ENCODE measurements at places on chromosomes 7 and 10. TPM values are rescaled to one million over a fixed set of nuclear protein-coding genes. Genes with fewer than 3 reads are reported as not detected.

Gene VPS26A
- polyA plus RNA-seq: 38.9 TPM

DNA sequence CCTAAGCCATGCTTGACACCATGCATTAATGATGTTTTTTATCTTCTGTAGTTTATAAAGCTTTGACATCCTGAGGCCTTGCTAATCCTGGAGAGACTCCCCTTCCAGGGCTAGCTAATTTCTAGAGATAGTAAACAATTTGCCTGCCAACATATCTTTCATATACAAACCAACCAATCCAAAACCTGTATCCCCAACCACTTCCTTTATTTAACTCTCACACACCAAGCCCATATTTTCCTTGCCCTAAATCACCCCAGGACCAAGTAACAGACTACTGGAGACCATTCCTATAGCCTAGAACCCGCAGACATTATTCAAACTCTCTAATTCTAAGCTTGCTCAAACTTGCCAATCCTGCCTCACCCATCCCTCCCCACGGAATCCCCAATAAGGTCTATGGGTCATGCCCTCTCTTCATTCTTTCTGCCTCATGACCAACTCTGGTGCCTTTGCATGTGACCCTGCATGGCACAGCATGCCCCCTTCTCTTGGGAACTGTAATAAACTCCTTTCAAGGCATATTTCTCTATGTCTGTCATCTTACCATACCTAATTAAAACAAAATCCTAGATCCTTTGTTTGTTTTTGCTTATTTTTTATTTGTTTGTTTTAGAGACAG is 116.6 kb upstream of the CACUL1 start:
- H3K4me1 ChIP-seq: peaks cover 9% of the 10 kb centered on the region
- no peaks in the 10 kb centered on the region for H3K27me3 ChIP-seq
- H3K36me3 ChIP-seq: no peaks in the 10 kb centered on the region

Gene CYP3A7
- 0.69 TPM for polyA plus RNA-seq

DNA sequence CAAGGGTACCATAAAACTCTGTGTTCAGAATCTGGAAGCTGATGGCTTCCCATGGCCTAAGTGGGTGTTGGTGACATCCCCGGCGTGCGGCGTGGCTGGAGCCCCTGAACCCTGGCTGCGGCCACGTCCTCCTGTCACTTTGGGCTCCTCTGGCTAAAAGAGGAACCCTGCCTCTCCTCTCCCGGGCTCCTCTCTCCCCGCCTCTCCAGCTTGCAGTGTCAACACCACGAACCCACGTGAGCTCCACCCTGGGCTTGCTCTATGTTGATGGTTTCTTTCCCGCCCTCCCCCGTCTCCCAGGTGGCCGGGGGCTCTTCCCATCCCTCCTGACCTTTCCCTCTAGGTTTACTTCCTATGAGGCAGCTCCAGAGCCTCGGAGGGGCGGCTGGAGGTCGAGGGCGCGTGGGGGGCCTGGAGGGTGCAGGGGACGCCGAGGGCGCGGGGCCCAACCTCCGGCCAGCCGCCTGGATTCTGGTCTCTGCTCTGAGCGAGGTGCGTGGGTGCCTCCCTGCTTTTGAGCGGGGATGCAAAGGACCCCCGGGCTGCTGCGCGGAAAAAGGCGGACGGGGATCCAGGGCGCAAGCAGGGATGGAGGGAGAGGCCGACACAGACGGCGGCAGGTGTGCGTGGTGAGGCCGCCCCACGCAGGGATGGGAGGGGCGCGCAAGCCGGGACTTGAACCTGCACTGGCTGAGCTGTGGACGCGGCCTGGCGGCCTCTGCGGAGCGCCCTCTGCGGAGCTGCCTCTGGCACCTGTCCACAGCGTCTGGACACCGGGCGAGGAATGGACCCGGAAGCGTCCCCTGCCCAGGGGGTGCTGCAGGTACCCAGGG is 115.5 kb upstream of the DIP2C start:
- no peak overlapping the region for H3K27ac ChIP-seq
- DNase-seq: no peak
- no peak overlapping the region for H3K4me3 ChIP-seq
- no peaks in the 10 kb centered on the region for H3K4me1 ChIP-seq

Gene MEOX2
- not detected for polyA plus RNA-seq

DNA sequence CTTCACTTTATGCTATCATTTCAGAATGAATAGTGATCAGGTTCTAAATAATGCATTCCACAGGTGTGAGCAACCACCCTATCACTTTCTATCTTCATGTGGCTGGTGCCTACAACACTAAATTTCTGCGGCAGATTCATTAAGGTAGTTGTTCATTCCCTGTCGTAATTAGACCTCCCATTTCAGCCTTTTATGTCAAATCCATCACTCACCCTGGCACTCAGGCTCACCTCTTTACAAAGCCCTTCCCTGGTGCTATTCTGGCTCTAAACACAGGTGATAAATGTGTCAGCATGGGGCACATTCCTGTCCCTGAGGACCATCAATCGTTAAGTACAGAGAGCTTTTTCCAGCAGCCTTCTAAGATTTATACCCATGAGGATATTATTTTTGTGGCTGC is 300.0 kb upstream of the C7orf33 start:
- DNase-seq: peak; percentile 48
- no peaks in the 10 kb centered on the region for H3K36me3 ChIP-seq
- no peaks in the 10 kb centered on the region for H3K27me3 ChIP-seq
- no peaks in the 10 kb centered on the region for H3K4me1 ChIP-seq
- H3K27ac ChIP-seq: no peak overlapping the region
- no peak overlapping the region for H3K4me3 ChIP-seq

DNA sequence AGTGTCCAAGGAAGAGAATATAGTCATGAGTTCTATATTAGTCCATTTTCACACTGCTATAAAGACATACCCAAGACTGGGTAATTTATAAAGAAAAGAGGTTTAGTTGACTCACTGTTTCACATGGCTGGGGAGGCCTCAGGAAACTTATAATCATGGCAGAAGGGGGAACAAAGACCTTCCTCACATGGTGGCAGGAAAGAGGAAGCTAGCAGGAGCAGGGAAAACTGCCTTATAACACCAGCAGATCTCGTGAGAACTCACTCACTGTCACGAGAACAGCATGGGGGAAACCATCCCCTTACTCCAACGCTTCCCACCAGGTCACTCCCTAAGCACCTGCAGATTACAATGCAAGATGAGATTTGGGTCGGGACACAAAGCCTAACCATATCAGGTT is 139.0 kb upstream of the ZNF438 start:
- H3K27me3 ChIP-seq: no peaks in the 10 kb centered on the region
- no peak overlapping the region for H3K27ac ChIP-seq
- H3K4me1 ChIP-seq: no peaks in the 10 kb centered on the region

DNA sequence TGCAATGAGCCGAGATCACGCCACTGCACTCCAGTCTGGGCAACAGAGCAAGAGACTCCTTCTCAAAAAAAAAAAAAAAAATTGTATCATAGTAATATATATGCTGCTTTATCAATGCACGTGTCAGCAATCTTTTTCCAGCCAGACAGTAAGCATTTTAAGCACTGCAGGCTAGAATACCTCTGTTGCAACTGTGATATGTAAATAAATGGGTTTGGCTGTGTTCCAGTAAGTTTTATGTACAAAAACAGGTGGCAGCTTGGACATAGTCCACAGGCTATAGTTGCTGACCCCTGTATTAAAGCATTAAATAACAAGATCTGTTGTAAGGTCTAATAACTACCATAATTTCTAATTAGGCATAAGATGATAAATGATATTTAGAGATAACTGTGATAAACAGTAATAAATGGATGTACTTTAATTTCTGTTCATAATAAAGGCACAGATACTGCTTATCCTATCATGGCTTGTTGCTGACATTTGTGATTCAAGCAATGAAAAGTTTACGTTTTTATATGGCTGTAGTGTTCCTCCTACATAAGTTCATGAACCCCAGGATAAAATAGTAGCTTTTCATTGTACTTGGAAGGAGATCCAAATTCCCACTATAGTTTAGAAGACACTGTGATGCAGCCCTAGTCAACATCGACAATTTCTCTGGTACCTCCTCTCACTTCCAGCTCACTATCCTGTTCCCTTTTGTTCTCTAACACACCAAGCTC is 161.4 kb downstream of the ELMO1 start:
- DNase-seq: no peak
- H3K27me3 ChIP-seq: no peaks in the 10 kb centered on the region
- no peak overlapping the region for H3K4me3 ChIP-seq
- H3K27ac ChIP-seq: no peak overlapping the region
- H3K4me1 ChIP-seq: no peaks in the 10 kb centered on the region

Gene CCT6A
- 124 TPM for polyA plus RNA-seq

DNA sequence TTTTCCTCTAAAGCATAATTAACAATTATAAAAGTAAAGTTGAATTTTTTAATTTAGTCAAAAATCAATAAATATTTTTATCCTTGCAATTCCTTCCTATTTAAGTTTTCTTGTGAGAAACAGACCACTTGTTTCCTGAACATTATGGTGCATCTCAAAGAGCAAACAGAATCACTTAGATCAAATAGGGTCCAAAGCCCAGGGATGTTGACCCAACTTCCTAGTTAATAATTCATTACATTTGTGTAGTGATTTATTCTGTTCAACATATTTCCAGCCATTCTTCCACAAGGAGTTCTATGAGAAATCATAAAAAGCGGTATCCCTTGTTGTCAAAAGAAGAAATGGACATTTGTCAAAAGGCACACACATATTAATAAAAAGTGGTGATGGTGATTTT is 315.6 kb downstream of the LRRTM3 start:
- no peaks in the 10 kb centered on the region for H3K36me3 ChIP-seq
- no peak overlapping the region for H3K27ac ChIP-seq
- H3K4me3 ChIP-seq: no peak overlapping the region
- DNase-seq: no peak
- H3K4me1 ChIP-seq: no peaks in the 10 kb centered on the region

- H3K27ac ChIP-seq: no peak overlapping the region
- H3K27me3 ChIP-seq: no peaks in the 10 kb centered on the region
- H3K4me3 ChIP-seq: no peak overlapping the region
- DNase-seq: no peak
Measured at GRCh38 chr7:69903410-69903809, 305.1 kb downstream of the AUTS2 start.

DNA sequence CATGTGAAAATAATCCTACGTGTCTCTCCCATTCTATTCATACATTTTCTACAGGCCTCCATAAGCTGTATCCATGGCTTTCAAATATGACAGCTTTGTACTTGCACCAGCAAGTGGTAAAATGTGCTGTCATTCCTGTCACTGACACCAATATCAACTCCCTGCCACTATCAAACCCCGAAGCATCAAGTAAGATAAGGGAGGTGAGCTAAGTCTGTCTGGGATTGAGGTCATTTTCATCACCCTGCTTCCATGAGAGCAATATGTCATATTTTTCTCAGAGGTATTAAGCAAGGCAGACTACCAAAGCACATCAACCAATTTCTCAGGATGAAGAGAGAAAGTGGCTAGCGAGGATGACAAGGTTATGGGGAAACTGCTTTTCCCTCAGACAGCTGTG is 11.1 kb downstream of the GPR22 start:
- H3K27ac ChIP-seq: no peak overlapping the region
- H3K4me3 ChIP-seq: no peak overlapping the region
- no peak for DNase-seq
- no peaks in the 10 kb centered on the region for H3K27me3 ChIP-seq
- H3K4me1 ChIP-seq: no peaks in the 10 kb centered on the region

- H3K27ac ChIP-seq: no peak overlapping the region
- H3K27me3 ChIP-seq: no peaks in the 10 kb centered on the region
- H3K4me3 ChIP-seq: no peak overlapping the region
Measured at GRCh38 chr10:92356041-92356440, 65.1 kb downstream of the MARCHF5 start.

- no peaks in the 10 kb centered on the region for H3K27me3 ChIP-seq
- H3K4me1 ChIP-seq: no peaks in the 10 kb centered on the region
- peak overlapping the region; percentile 9 for H3K27ac ChIP-seq
- H3K36me3 ChIP-seq: no peaks in the 10 kb centered on the region
Measured at GRCh38 chr10:4514445-4515108, 311.4 kb upstream of the AKR1E2 start.

DNA sequence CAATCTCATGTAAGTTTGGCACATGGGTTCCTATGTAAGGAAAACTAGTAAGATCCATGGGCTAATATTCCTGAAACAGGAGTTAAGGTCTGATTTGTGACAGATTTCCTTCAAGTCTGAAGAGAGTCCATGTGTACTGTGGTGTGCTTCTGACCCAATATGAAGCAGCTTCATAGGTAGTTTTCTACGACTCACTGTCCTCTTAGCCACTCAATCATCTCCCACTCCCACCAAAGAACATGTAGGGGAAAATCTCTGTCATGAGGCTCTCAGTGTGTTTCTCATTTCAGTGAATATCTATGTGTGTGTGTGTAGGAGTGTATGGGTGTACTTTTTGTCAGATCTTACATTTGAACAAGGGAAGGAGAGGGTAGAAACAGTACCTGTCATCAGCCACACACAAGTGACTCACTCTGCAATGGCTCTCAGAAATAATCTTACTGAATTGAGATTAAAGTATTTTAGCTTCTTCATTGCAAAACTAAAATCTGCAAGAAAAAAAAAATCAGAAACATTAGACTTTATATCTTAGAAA is 31.1 kb downstream of the RELN start:
- H3K4me3 ChIP-seq: no peak overlapping the region
- H3K27me3 ChIP-seq: no peaks in the 10 kb centered on the region
- H3K4me1 ChIP-seq: no peaks in the 10 kb centered on the region
- no peak for DNase-seq

DNA sequence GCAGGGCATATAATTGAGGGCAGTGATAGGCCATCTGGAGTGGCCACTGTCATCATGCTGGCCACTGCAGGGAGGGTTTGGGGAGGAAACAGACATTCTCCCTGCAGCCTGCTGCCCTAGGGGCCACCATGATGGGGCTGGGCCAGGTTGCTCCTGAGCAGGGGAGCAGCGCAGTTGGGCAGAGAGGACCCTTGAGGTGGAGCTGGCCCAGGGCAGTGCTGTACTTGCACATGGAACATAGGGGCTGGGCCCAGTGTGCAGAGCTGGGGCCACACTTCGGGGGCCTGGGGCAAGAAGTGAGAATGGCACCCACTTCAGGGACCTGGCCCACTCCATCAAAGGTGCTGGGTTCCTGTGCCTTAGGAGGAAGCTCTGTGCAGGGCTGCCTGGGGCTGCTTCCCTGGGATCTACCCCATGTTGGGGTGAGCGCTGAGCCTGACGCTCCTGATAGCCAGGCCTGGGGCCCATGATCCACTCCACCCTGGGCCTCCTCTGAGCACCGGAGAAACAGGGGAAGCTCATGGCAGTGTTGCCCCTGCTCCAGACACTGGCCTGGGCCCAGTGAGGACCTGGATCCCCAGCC is 21.3 kb upstream of the NUB1 start:
- H3K36me3 ChIP-seq: no peaks in the 10 kb centered on the region
- H3K4me1 ChIP-seq: no peaks in the 10 kb centered on the region
- no peaks in the 10 kb centered on the region for H3K27me3 ChIP-seq
- DNase-seq: no peak
- no peak overlapping the region for H3K4me3 ChIP-seq

Gene CTAGE4
- polyA plus RNA-seq: 4.2 TPM

Gene INMT
- polyA plus RNA-seq: 34.5 TPM

DNA sequence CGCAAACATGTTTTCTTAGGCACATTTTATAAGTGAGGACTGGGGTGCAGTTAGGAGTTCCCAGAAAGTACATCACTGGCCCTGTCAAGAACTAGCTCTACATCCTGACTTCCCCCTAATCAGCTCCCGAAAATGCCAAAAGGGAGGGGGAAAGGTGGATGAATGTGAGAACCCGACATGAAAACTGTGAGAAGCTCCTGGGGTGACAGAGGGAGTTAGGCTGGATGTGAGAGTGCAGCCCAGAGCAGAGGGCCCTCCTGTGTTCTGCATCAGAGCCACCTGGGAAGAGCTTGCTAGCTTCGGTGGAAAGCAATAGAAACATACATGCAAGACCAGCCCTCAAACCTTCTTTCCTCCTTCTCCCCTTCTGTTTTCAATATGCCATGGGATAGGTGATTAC is 30.5 kb upstream of the SEM1 start:
- no peak overlapping the region for H3K27ac ChIP-seq
- H3K27me3 ChIP-seq: no peaks in the 10 kb centered on the region
- no peak for DNase-seq
- H3K36me3 ChIP-seq: no peaks in the 10 kb centered on the region
- H3K4me3 ChIP-seq: no peak overlapping the region

Gene CPA2
- not detected for polyA plus RNA-seq

Gene TMEM176A
- polyA plus RNA-seq: 513 TPM

Gene SCART1
- polyA plus RNA-seq: 0.37 TPM

Gene CYP26A1
- not detected for polyA plus RNA-seq
